ENCODE measurements at places on chromosomes 2 and 18.
A peak's percentile ranks its signal among the peaks of the same experiment; 100 is the strongest.

GRCh38 chr18:62346333-62347088 lies 21.4 kb downstream of the TNFRSF11A start:
- no peak for DNase-seq

GRCh38 chr2:104476563-104476988 lies 377.3 kb upstream of the POU3F3 start:
- DNase-seq, result no peak

DNA sequence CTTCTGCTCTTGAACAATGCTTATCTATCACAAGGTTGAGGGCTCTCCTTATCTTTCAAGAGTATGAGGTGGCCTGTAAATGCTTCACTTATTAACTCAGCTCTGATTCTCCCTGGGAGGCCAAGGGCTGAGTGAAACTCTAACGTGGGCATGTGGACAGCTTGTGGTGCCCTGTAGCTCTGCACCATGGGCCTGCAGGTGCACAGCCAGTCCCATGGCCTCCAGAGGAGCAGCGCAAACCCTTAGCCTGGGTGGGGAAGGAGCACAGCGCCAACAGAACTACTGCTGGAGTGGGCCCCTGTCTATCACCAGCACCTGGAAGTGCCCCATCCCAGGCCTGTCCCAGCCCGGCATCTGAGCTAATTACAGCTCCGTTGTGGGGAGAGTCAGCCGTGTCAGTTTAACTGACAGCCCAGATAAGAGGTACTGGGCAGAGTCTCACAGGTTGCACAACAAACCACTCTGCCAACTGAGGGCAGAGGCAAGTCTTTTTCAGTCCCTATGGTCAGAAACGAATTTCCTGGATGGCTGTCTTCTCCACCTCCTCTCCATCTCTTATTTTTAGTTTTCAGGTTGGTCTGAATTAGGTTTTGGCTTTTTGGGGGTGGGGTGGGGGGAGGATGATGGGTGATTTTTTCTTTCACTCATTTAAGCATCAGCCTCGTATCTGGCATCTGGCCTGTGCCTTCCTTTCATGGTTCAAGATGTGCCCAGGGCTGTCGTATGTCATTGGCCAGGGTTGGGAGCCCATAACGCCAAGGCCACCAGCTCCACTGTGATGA lies 219.5 kb downstream of the BCL2 start:
- DNase-seq, result peak; percentile 96

DNA sequence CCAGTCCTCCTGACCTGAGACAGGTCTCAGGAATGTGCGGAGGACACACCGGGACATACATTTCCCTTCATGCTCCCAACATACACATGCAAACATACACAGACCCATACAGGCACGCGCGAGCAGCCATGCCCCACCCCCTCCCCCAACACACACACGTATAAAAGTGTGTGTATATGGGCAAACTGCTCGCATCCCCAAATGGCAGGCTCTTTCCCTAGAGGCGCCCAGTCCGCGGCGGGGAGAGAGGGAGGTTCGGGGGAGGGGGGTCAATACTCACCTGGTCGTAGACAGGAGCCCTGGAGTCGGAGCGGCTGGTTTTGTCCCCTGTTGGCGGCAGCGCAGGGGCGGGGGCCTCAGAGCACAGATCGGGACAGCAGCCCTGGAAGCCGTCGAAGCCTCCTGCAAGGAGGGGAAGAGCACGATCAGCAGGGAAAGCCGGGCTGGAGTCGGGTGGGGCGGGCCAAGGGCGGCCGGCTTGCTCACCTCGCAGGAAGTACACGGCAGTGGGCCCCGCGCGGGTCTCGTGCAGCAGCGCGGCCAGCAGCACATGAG lies 682 bp downstream of the DUSP2 start:
- peak; percentile 58 for DNase-seq

- no peak for DNase-seq
Observed at GRCh38 chr2:212752730-212753351, 214.2 kb upstream of the ERBB4 start.

DNA sequence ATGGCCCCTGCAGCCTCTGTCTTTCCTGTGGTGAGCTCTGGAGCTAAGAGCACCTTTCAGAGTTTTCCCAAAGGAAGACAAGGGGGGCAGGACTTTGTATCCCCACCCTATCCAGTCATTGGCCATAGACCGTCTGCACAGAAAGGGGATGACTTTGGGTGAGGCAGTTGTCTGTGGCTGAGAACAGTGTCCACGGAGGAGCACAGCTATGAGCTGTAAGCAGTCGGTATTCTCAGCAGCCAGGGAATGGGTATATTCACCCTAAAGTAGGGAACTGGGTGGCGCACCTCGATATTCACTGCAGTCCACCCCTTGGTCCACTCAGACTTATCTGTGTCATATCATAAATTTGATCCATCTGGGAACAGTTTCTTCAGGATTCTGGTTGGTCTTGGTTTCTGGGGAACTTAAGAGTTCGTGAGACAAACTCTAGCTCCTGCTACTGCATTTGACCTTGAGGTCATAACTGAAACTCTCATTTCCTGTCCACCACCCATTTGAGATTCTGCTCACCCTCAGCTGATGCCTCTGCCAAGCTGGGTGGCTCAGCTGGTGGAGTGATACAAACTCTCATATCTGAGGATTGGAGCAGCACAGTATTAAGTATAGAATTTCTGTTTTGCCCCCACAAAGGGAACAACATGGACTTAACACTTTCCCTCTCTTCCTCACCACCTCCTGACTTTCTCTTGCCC lies 45.2 kb upstream of the SCG2 start:
- DNase-seq, result no peak

GRCh38 chr2:24409700-24410556 lies 49.6 kb upstream of the ITSN2 start:
- DNase-seq, result peak; percentile 87

GRCh38 chr2:17793296-17793695 lies 23.0 kb upstream of the MSGN1 start:
- no peak for DNase-seq

- peak; percentile 36 for DNase-seq
Observed at GRCh38 chr18:76589316-76589715, 94.3 kb upstream of the ZNF516 start.

DNA sequence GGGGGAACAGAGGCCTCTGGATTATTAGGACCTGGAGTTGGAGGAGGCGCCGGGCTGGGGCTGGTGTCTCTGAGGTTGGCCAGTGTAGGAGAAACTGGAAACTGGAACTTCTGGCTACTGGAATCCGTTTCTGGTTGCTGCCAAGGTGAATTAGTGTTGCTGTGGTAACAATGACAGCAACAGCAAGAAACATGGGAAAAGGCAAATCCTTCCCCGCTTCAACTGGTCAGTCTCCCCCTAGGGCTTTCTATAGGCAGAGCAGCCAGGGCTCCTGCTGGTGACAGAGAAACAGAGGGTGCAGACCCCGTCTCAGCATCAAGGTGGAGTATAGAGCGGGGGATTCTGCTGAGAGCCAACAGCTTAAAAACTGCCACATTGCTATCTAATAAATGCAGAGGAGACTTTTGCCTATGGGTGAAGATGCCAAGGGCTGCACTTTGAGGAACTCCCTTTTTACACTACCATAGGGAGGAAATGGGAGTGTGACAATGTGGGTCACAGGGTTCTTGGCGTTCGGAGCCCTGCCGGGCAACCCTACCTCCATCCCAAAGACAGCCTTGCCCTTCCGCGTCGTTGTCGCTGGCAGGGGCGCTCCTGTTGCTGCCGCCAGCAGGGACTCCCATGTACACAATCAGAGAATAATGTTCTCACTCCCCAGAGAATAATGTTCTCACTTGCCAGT lies 81.4 kb upstream of the CABLES1 start:
- peak; percentile 28 for DNase-seq

DNA sequence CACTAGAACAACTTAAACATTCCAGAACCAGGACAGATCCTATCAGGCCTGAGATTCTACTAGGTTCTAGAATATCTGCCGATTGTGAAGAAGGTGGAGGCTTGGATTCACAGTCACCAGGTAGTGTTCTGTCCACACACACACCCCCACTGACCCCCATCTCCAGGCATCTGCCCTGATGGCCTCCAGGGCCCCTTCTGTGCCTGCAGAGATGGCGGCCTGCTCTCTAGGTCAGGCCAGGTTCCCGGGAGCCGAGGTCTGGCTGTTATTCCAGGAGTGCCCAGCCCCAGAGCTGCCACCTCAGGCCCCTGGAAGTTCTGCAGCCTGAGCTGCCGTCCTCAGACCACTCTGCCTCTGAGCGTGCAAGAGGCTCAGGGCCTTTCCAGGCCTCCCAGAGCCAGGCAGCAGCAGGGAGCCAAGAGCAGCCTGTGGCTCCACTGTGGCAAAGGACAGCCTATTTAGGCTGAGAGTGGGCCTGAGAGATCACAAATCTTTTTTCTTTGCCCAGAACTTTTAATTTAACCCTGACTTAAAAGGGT lies 96.2 kb upstream of the ASAP2 start:
- DNase-seq, result no peak

GRCh38 chr2:143471550-143471949 lies 342.3 kb downstream of the ARHGAP15 start:
- no peak for DNase-seq

GRCh38 chr2:194289712-194290346 lies 1367.2 kb upstream of the SLC39A10 start:
- DNase-seq, result no peak

GRCh38 chr2:48496849-48497248 lies 33.1 kb upstream of the STON1 start:
- no peak for DNase-seq

- DNase-seq, result no peak
Observed at GRCh38 chr2:16716944-16717343, 51.3 kb upstream of the CYRIA start.

GRCh38 chr18:48621240-48621639 lies 82.4 kb downstream of the CTIF start:
- DNase-seq, result no peak

DNA sequence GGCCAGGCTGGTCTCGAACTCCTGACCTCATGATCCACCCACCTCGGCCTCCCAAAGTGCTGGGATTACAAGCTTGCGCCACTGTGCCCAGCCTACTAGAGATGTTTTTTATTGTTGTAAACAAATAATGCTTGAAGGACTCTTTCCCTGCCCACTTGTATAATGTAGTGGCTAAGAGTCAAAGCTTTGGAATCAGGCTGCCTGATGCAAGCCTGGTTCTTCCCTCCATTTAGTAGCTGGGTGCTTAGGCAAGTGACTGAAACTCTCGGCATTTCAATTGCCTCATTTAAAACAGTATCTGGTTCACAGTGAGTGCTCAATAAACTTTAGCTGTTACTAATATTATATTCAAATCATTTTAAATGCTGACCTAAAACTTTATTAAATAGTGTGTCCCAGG lies 264.0 kb upstream of the FBXO11 start:
- no peak for DNase-seq

DNA sequence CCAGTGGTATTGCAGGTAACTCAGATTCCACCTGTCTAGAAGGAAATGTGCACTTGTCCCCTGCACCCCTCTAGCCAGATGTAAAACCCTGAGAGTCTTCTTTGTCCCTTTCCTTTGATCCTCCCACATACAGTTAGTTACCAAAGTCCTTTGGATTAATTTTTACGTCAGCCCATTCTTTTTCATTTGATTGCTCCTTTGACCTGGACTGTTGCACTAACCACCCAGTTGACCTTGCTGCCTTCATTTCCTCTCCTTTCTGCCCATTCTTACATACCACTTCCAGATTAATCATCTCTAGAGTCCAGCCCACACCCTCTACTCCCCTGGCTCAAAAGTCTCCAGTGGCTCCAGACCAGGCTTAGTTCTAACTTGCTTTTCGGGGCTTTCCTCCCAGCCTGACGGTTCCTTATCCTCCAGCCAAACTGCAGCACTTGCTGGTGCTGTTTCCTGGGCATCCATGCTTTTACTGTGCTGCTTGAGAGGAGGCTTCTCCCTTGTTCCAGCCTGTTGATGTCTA lies 99.3 kb downstream of the SPTBN1 start:
- DNase-seq, result no peak

GRCh38 chr18:65737471-65737955 lies 13.3 kb upstream of the CDH7 start:
- no peak for DNase-seq

- DNase-seq, result no peak
Observed at GRCh38 chr2:202945497-202945896, 33.4 kb downstream of the CARF start.

DNA sequence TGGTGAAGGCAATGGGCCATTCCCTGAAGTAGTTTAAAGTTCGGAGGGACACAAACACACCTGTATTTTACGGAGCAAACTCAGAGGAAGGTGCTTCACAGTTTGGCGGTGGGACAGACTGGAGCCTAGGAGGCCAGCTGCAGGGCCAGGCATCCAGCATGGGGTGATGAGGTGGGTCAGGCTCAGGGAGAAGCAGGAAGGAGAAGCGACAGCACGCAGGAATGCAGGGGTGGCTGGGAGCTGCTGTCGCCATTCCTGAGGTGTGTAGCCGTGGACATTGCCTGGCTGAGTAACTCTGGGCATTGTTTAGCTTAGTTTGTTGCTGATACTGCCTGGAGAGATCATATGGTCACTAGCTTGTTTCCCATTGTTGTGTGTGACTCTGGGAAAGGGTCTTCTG lies 35.8 kb upstream of the METTL21A start:
- no peak for DNase-seq

DNA sequence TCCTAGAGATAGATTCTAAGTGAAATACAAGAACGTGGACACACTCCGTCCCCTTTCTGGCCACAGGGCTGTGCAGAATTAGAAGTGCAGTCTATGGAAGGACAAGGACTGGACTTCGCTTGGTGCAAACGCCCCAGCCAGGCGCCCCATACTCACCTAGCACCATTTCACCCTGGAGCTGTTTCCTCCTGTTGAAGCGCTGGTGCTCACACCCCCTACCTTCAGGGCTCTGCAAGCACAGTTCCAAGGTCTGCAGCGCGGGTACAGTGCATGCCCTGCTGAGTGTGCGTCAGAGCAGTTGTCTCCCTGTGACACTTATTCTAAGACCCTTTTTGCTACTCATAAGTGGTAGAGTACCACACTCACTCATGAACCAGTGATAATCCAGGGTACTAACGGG lies 3.0 kb downstream of the HPCAL1 start:
- no peak for DNase-seq

DNA sequence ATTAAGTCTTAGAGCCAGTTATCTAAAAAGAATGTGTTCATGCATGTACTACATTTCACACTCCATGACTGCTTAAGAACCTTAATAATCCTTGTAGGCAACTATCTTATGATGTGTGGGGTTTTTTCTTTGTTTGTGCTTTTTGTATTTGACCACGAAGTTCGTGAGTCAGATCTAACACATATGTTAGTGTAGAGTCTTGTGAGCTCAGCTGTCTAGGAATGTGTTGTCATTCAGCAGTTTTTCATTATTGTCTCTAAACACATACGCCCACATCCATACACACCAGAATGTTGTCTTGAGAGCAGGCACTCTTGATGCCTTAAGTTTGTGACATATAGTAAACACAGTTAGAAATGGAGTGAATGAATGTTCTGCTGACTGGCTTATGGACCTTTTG lies 38.4 kb downstream of the CAB39 start:
- DNase-seq, result no peak

DNA sequence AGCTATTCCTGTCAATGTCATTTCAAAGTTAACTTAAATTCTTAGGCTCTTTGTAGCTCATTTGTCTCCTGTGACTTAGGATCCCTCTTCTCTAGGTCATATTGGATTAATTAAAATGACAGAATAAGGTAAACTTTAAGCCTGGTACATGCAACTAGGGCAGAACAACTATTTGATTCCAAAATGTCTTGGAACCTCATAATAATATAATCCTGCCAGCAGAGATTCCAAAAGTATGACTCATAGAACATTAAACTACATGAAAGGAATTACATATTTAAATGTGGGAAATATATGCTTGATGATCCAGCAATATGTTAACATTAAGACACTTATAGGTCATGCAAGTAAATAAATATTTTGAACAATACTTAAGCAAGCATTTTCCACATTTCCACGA lies 63.3 kb downstream of the COL3A1 start:
- no peak for DNase-seq

- no peak for DNase-seq
Observed at GRCh38 chr2:29560566-29560965, 360.8 kb downstream of the ALK start.

Data from hematopoietic multipotent progenitor cell treated with erythropoietin and hydrocortisone succinate and interleukin-3 and kit ligand, for 4 days (in vitro differentiated cells).